ENCODE measurements at places on chromosomes 3 and 15. TPM values are rescaled to one million over a fixed set of nuclear protein-coding genes. Genes with fewer than 3 reads are reported as not detected.

PARP14 gene
- total RNA-seq, result 0.61 TPM

SHC4 gene
- total RNA-seq, result 1.2 TPM

H1-8 gene
- not detected for total RNA-seq

GRCh38 chr15:35857567-35858226 is 311.7 kb upstream of the DPH6 start:
- no peak for DNase-seq

- peak; percentile 37 for DNase-seq
Observed at GRCh38 chr15:80615783-80616391, 79.2 kb upstream of the ABHD17C start.

LRRK1 gene
- 5.5 TPM for total RNA-seq

GRCh38 chr3:186587183-186587582 is 16.7 kb downstream of the DNAJB11 start:
- no peak for DNase-seq

DNA sequence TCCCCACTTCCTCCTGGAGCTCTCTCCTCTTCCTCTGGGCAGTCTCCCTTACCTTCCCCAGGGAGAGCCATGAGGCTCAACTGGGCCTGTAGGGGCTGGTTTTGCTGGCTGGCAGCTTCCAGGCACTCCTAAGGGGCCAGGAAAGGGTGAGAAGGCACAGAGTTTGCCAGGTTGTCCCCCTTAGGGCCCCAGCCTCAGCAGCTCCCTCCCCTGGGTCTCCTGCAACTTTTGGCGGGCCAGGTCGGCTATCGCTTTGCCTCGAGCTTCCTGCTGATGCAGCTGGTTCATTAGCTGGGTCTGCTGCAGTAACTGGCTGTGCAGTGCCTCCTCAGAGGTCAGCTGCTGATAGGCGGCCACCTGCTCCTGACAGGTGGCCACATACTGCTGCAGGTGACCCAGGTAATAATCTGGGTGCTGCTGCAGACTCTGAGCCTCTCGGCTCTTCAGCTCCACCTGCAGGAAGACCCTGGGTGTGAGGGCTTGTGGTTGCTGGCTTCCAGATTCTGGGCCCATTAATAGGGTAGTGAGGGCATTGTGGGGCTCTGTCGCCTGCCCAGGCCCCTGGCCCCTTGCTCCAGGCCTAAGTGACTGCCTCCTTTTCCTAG is 29.7 kb upstream of the OR4F6 start:
- DNase-seq, result no peak

GRCh38 chr3:112115806-112116383 is 17.2 kb downstream of the GCSAM start:
- DNase-seq, result no peak
